ENCODE measurements at places on chromosomes 6 and 20.

- DNase-seq, result no peak
Observed at GRCh38 chr6:118146584-118146983, 239.5 kb downstream of the SLC35F1 start.

- DNase-seq, result no peak
Observed at GRCh38 chr6:39847221-39847620, 55.0 kb downstream of the DAAM2 start.

GRCh38 chr6:23705697-23706096 is 420.3 kb upstream of the NRSN1 start:
- no peak for DNase-seq

GRCh38 chr6:86966271-86966670 is 28.9 kb downstream of the HTR1E start:
- DNase-seq, result no peak

DNA sequence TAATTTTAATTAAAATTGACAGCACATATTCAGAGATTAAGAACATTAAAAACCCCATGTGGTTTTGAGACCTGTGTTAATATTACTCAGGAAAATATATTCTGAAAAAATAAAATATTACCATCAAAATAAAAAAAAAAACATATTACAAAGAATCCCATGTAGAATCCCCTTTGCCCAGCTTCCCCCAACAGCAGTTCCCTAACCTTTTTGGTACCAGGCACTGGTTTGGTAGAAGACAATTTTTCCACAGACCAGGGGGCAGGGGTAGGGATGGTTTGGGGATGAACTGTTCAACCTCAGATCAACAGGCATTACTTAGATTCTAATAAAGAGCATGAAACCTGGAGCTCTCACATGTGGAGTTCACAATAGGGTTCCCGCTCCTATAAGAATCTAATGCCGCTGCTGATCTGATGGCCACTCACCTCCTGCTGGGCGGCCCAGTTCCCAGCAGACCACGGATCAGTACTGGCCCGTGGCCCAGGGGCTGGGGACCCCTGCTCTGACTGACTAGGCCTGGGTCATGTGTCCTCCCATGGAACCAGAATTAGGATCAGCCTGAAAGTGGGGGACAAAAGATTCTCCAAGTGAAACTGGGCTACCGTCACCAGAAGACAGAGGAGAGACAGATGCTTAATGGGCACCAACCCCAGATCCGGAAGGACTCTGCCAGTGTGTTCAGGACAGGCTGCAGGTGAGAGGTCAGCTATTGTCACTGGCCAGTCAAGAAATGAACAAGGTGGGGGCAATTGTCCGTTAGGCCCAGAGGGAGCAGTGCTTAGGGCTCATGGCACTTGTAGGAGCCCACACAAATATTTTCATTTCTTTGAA is 235.5 kb downstream of the PREX1 start:
- DNase-seq, result no peak

GRCh38 chr6:125827788-125828320 is 37.1 kb downstream of the NCOA7 start:
- no peak for DNase-seq

DNA sequence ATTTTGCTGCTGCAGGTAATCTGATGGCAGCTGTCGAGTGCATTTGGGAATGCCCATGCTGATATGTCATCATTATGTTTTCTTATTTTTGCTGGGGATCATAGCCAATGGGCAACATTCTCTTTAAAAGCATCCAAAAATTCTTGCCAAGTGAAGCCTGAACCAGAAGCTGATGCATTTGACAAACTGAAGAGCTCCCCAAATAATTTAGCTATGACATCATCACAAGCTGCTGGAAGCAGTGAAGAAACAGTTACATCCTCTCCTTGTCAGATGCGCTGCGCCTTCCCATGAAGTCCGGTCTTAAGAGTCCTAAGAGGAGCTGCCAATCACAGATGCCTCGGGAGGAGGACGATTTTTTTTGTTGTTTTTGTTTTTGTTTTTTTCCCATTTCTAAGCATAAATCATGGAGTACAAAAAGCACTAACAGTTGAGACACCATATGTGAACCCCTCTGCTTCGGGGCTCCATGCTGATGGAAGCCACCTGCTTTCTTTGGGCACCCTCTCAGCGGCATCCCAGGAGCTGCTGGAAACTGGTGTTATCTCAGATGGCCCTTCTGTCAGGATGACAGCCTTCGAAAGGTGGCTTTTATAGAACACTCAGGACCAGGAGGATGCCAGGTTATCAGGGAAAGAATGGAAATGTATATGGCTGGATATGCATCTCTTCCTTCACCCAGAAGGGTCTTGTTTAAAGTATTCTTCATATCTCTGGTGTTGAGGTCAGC is 56.1 kb upstream of the FOXQ1 start:
- DNase-seq, result no peak

GRCh38 chr6:157519255-157520116 is 138.5 kb downstream of the ZDHHC14 start:
- no peak for DNase-seq

DNA sequence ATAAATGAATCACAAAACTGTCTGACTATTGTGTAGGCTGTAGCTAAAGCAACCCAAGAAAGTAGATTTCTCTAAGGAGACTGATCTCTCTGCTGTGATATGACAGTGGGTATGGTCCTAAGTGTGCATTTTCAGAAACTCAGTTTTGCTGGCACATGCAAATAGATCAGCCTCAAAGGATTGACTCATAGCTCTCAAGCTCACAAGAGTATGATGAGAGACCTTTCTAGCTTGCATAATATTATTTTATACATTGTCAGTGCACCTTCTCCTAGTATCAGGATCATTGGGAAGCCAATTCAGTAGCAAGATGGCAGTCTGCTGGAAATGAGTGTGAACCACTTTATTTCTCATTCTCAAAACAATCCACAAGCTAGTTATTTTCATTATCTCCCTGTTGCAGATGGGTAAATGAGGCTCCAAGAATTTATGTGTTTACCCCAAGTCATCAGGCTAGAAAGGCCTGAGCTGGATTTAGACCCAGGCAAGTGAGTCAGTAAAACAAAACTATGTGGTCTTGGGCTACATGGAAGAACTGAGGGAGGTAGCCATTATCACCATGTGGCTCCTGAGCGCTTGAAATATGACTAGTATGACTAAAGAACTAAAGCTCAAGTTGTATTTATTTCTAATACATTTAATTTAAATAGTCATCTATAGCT is 27.9 kb upstream of the PLCB4 start:
- peak; percentile 47 for DNase-seq

- peak; percentile 72 for DNase-seq
Observed at GRCh38 chr20:6765469-6766058, 1.9 kb upstream of the BMP2 start.

- peak; percentile 50 for DNase-seq
Observed at GRCh38 chr6:138382498-138383265, 5.0 kb downstream of the SMIM28 start.

DNA sequence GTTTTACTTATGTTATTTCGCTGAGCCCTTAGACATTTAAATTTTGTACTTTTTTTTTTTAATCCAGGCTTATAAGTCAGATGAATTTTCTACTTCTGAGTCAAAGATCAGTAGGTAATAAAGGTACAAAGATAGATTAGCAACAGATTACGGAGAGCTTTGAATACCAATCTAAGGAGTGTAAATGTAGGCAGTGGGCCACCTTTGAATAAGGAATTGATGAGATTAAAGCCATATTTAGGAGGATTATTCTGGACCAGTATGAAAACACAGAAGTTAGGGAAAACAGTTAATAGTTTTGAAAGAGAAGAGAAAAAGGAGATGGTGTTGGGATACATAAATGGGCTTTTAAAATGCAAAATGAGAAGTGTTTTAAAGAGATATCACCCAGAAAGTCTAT is 117.6 kb downstream of the SLC16A10 start:
- DNase-seq, result no peak

- no peak for DNase-seq
Observed at GRCh38 chr20:9269280-9269971, 200.5 kb downstream of the PLCB4 start.

DNA sequence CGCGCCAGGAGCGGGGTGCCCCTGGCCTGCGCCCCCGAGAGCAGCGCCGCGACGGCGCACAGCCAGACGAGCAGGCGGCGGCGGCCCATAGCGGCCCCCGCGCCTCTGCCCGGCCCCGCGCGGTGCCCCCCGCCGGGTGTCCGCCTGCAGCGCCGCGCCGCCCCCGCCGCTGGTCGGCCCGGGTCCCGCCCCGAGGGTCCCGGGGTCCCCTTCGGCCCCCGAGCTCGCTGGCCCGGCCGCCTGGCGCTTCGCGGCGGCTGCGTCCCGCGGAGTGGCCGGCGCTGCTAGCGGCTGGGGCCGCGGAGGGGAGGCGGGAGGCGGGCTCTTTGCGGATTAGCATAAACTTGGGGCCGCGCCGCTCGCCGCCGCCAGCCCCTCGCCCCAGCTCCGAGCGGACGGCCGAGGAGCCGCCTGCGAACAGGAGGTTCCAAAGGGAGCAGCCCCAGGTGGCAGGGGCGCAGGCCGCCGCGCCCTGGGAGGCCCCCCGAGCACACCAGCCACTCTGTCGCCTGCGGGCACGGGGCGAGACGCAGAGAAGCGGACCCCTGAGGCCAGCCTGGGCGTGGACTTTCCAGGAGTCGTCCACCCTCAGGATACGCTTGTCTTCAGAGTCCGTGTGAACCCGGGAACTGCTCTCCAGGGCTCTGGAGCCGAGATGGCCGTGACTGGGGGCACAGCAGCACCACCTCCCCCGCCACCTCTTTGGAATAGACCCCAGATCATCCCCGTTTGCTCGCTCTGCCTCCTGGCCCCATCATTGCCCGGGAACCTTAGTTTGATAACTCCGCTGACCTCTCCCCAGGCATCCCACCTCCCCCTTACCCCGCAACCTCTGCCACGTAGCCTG is at the start of gene EMILIN3:
EMILIN3 (minus strand) TSS at position 273 of the 847 bp plus-strand sequence; CDS start at position 89, 184 bp downstream.
- no peak for DNase-seq

GRCh38 chr20:454951-455350 is 7.4 kb downstream of the TBC1D20 start:
- DNase-seq, result no peak

All from renal cortical epithelial cell (primary cell).